ENCODE measurements at places on chromosomes 4 and X.

DNA sequence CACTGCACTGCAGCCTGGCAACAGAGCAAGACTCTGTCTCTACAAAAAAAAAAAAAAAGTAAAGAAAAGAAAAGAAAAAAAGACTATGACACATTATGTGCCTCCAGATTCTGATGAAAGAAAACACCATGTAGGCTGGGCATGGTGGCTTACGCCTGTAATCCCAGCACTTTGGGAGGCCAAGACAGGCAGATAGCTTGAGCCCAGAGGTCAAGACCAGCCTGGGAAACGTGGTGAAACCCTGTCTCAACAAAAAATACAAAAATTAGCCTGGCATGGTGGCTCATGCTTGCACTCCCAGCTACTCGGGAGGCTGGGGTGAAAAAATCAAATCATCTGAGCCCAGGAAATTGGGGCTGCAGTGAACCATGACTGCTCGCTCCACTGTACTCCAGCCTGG lies 19.4 kb downstream of the THOC2 start:
- no peak for DNase-seq

DNA sequence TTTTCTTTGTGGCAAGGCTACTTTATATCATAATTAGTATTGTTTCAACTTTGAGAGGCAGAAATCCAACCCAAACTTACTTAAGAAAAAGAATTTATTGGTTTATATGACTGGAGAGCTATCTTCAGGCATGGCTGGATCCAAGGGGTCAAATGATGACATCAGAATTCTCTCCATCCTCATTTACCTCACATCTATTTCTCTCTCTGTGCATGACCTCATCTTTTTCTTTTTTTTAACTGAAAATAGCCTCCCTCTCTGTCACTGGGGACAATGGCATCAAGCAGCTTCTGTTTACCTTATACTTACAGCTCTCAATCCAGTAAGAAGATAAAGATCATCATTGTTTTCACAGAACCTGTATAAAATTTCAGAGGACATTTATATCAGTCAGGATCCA lies 12.0 kb upstream of the EXOC1L start:
- DNase-seq, result no peak

DNA sequence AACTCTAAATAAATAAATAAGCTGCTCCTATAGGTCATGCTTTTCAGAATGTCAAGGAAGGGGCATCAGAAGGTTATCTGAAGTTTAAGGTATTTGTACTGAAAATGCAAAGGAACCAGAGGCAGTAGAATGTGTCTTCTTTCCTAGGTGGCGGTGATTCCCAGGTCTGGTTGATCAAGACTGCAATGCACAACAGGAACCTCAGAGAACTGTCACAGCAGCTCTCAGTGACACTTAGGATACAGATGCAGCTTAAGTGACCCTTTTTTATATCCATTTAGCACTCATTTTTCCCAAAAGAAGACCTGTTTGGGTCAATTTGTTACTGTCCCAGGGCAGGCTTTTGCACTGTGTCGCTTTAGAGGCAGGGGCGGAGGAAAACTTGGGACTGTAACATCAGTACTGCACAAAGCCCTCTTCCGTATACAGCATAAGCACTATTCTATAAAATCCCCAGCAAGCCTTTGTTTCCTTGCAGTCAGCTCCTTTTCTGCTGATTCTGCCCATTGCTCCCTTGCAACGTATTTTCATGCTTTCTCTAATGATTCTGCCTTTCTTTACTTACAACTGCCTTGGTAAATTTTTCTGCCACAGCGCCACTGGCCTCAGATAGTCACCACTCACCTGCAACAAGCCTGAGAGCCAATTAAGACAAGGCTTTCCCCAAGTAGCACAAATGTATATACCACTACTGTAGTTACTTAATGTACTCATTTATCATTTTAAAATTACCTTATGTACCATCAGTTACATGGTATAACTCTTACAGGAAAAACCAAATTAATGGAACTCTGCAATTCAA lies 1.5 kb upstream of the MND1 start:
- DNase-seq, result no peak

DNA sequence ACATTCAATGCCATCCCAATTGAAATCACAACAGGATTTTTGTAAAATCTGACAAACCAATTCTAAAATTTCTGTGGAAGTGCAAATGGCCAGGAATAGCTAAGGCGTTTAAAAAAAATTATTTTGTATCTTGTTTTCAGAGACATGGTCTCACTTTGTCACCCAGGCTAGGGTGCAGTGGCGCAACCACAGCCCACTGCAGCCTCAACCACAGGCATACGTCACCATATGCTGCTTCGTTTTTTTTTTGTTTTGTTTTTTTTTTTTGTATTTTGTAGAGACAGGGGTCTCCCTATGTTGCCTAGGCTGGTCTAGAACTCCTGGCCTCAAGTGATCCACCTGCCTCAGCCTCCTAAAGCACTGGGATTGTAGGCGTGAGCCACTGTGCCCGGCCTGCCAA lies 24.5 kb downstream of the ZNF41 start:
- DNase-seq, result no peak

DNA sequence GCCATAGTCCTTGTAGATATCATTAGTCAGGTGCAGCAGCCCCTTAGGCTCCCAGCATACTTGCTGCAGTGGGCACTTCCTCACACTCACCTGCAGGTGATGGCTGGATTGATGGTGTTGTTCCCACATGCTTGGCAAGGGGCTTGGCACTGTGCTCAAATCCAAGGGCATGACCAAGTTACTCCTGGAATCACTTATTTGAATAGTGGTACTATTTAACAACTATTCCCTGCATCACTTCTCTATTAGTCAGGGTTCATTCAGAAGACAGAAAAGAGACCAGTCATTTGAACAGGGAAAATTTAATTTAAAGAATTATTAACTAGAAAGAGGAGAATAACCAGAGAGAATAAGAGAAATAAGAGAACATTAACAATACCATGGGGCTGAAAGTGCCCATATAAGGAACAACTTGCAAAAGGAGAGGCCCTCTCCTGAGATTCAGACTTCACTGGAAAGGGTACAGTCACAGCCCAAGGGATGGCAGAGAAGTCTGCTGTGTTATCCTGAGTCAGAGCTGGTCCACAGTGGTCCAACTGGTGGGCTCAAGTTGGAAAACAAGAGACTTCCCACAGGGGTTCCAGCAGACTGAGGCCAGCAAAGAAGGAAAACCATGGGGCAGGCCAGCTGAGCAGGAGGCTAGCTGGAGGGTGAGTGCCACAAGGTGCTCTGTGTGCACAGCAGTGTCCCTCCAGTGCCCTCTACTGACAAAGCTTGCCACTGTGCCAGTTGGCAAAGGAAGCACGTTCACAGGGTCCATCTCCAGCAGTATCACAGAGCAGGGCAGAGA lies 9.8 kb downstream of the SPP1 start:
- no peak for DNase-seq

DNA sequence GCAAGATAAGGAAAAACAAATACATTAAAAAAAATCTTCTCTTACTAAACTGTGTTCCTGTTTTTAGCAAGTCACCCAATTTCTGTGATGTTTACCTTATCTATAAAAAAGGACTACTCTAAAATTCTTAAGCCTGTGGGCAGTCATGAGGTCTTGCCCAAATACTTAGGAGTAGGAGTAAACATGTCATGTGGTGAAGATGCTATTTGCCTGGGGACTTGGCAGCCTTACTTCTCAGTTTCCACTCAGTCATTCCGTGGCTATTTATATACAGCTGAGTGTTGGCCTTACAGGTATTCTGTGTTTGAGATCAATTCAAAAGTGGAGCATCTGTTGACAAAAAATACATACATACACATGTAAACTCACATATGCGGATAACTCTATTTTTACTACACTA lies 89.9 kb upstream of the TLR2 start:
- DNase-seq, result no peak

GRCh38 chr4:181507180-181507835 lies 735.9 kb upstream of the TENM3 start:
- no peak for DNase-seq

DNA sequence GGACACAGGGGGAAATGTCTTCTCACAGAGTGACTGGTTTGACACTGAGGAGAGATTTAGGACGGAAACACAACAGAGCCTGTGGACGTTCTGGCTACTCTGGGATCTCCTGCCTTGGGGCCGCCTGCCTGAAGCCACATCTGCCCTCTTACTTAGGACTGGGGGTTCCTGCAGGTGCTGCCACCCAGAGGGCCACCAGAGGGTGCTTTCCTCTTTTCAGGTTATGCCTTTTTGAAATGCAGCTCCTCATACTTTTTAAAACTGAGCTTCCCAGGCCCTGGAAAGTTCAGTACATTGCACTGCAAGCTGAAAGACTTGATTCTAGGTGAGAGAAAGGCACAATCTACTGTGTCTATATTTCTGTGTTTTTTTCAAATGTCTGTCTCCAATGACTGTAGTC lies 92.2 kb upstream of the PGRMC2 start:
- no peak for DNase-seq

- DNase-seq, result no peak
Measured at GRCh38 chr4:95178938-95179337, 369.8 kb downstream of the UNC5C start.

- DNase-seq, result peak; percentile 14
Measured at GRCh38 chrX:50100188-50100587, 100.6 kb downstream of the AKAP4 start.

DNA sequence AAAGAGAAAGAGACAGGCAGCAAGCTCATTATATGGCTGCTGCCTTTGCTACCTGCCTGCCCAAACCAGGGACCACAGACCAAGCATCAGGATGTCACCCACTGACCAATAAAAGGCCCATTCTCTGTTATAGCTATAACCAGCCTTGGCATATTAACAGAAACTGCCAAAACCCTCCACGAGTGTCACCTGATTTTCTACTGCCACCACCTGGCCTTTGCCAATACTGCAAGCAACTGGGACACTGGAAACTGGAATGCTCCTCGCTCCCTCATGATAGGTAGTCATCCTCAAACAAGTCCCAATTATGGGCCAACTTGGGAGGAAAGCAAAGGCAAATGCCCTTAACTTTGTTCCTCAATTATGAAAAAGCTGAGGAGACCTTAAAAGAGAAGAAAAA lies 76.0 kb downstream of the SPIN4 start:
- DNase-seq, result peak; percentile 10

- DNase-seq, result no peak
Measured at GRCh38 chr4:144594471-144594986, 51.4 kb upstream of the HHIP start.

DNA sequence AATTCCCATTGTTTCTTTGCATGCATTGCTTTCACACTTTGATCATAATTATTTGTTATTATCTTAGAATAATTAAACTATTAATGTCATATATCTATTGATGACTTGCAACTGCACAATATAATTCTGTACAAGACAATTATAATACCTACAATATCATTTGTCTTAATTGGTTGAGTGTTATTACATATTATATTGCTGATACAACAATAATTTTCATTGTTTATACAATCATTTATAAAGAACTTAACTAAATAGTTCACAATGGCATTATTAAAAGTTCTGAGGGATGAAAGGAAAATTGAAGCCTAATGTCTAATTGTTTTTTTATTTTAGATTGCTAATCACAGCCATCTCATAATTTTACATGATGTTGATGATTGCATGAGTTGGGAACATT lies 227.6 kb downstream of the GALNTL6 start:
- DNase-seq, result no peak

GRCh38 chrX:51024106-51024696 lies 113.7 kb downstream of the BMP15 start:
- no peak for DNase-seq

DNA sequence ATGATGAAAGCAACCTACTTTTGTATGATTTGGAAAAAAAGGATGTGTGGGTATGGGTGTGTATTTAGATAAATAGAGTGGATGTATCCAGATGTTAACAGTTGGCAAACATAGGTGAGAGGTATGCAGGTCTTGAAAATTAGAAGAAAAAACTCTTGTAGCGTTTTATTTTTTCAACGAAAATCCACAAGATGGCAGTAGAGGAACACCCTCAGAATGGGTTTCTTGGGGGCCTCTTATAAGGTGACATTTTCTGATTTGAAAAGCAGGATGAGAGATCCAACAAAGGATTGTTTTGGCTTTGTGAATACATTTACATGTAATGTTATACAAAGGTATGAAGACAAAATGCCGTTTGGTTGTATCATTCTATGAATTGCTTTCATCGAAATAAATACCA lies 68.3 kb downstream of the FMR1NB start:
- no peak for DNase-seq

- DNase-seq, result no peak
Measured at GRCh38 chr4:109846395-109847098, 1.4 kb upstream of the LRIT3 start.

DNA sequence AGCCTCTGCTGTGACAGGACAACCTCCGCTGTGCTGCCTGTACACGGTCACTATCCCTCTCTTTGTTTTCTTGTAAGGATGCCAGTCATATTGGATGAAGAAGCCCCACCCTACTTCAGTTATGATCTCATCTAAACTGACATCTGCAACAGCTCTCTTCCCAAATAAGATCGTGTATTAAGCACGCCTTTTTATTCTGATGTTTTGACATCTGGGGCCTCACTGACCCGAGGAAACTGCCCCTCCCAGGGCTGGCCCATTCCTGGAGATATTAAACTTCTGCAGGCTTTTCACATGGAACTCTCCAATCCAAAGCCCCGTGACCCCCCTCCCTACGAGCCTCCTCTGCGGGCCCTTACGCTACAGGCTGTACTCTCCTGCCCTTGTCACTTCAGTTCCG lies 232.0 kb downstream of the ARHGAP10 start:
- no peak for DNase-seq

DNA sequence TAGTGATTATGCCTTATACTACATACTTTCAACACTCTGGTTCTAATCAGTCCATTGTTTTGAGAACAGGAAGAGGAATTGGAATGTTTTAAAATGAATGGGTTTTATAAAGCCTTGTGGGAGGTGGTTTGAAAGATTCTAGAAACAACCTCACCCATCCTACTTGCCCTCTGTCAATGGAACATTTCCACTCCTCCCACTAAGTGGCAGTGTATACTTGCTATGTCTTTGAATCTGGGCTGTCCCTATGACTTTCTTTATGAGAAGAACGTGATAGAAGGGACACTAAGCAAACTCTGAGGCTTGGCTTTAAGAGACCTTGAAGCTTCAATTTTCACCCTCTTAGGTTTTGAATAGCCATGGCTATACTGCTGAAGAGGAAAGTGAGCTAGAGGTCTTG lies 611.2 kb downstream of the PPP4R3C start:
- no peak for DNase-seq

GRCh38 chr4:3508542-3508941 lies 23.7 kb downstream of the LRPAP1 start:
- DNase-seq, result no peak

- no peak for DNase-seq
Measured at GRCh38 chrX:84611843-84612636, 109.8 kb upstream of the HDX start.

DNA sequence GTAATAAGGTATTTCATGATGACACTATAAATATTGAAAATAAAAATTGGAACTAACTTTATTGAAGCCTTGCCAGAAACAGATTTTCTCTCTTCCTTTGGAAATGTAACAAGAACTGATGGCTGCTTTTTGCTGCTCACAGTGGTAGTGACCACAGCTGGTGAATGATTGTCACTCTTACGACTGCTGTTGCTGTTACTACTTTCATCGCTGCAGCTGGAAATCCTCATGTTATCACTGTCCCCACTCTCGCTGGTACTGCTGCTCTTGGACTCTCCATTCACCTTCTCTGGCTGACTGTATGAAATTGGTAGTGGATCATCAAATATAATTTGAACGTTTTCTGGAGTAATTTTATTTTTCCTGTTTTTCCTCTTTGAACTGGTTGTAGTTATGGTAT lies 28.5 kb upstream of the COX18 start:
- no peak for DNase-seq

- no peak for DNase-seq
Measured at GRCh38 chrX:111270339-111270738, at the start of gene CAPN6. Gene CAPN6, minus strand, starts transcription at chrX:111270483. Its CDS starts 6,547 bp downstream, at chrX:111263936.

GRCh38 chrX:2538031-2538757 lies 37.4 kb upstream of the DHRSX start:
- DNase-seq, result no peak

GRCh38 chr4:41784191-41784979 lies 35.9 kb upstream of the PHOX2B start:
- no peak for DNase-seq

Data from CD8-positive, alpha-beta T cell (primary cell).